ENCODE measurements at places on chromosomes 1 and 21.

DNA sequence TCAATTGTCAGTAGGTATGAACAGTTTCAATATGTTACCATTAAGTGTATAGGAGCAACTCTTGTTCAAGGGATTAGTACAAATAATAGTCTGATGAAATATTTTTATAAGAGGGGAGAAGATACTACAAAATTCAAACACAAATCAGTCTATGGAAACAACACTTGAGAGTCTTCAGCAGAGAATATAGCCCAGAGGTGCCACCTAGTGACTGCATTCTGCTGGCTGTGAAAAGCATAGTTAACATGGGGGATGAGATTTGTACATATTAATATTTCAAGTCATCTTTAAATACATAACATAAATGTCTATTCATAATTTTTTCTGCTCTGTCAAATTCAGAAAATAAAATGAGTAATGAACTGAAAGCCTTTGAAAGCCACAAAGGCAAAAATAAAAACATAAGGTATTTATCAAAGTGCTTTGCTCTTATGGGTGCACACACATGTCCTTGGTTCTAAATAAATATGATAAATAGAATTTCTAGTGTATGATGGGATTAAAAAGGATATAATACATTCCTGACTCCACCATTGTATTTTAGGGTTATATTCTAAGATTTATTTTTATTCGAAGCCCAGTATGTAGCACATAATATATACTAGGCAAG is 440.9 kb upstream of the ZRANB2 start:
- H3K36me3 ChIP-seq, result no peaks in the 10 kb centered on the region
- DNase-seq, result no peak
- no peak overlapping the region for H3K4me3 ChIP-seq

DNA sequence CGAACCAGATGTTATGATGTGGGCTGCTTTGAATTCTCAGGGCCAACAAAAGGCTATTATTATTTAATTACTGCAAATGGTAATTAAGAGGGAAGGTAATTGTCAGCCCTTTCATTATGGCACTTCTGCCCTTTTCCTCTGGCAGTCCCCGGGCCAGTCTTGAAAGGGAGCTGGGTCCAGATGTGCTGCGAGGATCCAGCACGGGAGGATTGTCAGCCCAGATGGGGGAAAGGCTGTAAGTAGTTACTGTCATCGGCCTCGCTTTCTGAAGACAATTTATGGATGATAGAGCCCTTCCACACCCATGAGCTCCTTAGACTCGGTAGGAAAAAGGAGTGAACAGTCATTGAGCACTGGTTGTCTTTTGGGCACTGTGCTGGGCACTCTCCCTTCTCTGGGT is 8.7 kb upstream of the ZNF362 start:
- no peaks in the 10 kb centered on the region for H3K4me1 ChIP-seq
- no peak overlapping the region for H3K4me3 ChIP-seq
- no peak overlapping the region for H3K27ac ChIP-seq
- no peak for DNase-seq

DNA sequence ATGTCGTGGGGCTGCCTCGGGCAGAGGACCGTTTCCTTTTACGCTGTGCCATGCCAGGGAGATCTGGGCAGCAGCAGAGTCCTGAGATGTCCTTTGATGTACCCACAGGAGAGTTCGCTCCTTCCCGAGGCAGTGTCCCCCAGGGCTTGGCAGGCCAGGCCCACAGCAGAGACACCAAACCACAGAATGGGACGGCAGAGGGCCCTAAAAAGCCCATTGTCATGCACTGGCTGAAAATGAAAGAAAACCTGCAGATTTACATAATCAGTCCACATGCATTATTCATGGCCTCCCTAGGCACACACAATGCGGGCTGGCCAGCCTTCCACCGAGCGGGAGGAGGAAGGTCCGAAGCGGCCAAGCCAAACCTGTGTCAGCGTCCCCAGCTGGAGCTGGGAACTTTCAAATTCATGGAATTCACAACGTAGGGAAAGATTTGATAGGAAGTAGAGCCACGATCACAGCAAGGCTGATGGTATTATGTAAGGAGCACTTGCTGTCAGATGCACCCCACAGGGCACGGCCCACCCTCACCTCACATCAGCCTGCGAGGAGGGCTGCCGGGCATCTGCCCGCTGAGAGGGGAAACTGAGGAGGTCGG is 25.3 kb upstream of the EFHD2 start:
- peaks cover 46% of the 10 kb centered on the region for H3K27me3 ChIP-seq
- DNase-seq, result no peak
- H3K36me3 ChIP-seq, result no peaks in the 10 kb centered on the region
- H3K27ac ChIP-seq, result no peak overlapping the region
- peaks cover 26% of the 10 kb centered on the region for H3K4me1 ChIP-seq

DNA sequence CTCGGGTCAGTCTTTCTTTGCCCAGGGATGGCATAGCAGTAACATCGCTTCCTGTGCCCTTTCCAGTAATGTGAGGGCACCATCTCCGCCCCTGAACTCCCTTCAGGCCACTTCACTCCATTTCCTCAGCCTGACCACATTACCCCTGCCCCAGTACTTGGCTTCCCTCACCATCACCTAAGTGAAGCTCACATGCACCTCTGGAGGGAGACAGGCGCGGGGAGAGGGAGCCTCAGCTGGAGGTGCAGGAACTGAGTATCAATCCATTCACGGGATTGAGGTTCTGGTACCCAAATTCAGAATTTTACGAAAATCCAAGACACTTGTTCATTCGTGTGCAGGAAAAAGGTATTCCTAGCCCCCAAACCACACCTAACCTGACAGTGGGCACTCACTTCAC is 540.4 kb downstream of the KIF26B start:
- H3K36me3 ChIP-seq, result no peaks in the 10 kb centered on the region
- no peak for DNase-seq
- H3K27ac ChIP-seq, result no peak overlapping the region
- no peaks in the 10 kb centered on the region for H3K4me1 ChIP-seq

GRCh38 chr21:45590246-45590725 is 48.0 kb upstream of the SLC19A1 start:
- H3K27ac ChIP-seq, result no peak overlapping the region
- H3K4me1 ChIP-seq, result peaks cover 28% of the 10 kb centered on the region
- H3K36me3 ChIP-seq, result peaks cover 22% of the 10 kb centered on the region
- peak; percentile 84 for DNase-seq
- H3K27me3 ChIP-seq, result peaks cover 9% of the 10 kb centered on the region

DNA sequence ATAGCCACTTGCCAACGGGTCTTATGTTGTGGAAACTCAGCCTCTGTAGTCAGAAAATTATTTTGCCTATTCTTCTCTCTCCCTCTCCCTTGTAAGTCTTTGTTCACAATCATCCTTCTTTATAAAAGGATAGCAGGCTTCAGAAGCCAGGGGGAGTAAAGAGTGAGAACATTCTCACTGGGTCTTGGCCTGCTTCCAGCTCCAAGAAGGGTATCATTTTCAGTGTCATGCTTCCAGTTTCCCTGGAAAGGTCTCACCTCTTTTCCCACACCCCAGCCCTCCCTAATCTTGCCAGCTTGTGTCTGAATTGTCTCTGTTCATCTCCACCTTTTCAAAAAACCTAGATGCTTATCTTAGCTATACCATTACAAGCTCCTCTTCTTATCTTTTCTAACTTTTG is 346.2 kb upstream of the LRRC7 start:
- H3K27me3 ChIP-seq, result no peaks in the 10 kb centered on the region
- H3K36me3 ChIP-seq, result no peaks in the 10 kb centered on the region
- no peak overlapping the region for H3K27ac ChIP-seq
- no peaks in the 10 kb centered on the region for H3K4me1 ChIP-seq
- no peak for DNase-seq

DNA sequence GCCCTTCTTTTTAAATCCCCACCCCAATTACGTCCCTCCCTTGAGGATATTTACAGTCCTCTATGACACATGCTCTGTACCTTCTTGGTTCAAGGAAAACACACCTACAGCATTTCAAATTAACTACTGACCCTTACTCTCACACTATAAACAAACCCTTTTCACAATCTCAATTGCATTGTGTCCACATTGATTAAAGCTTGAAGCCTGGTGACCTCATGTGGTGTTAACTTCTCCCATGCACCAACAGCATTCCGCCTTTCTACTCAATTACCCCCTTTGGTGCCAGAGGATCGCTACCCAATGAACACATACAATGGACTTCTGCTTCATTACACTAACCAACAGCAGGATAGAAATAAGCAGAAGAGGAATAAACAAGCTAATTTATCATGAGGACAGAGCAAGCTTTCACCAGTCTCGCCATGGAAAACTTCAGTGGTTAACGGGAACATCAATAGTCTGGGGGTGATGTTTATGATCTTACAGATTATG is 15.2 kb downstream of the WLS start:
- H3K27me3 ChIP-seq, result no peaks in the 10 kb centered on the region
- no peak overlapping the region for H3K4me3 ChIP-seq
- no peaks in the 10 kb centered on the region for H3K36me3 ChIP-seq
- no peaks in the 10 kb centered on the region for H3K4me1 ChIP-seq

- no peaks in the 10 kb centered on the region for H3K36me3 ChIP-seq
- DNase-seq, result no peak
- no peak overlapping the region for H3K27ac ChIP-seq
- no peak overlapping the region for H3K4me3 ChIP-seq
Measured at GRCh38 chr1:228898582-228898992, 163.3 kb downstream of the RHOU start.

GRCh38 chr1:173997791-173998190 is 24.4 kb downstream of the RC3H1 start:
- no peak overlapping the region for H3K4me3 ChIP-seq
- H3K27me3 ChIP-seq, result no peaks in the 10 kb centered on the region
- peaks cover 25% of the 10 kb centered on the region for H3K4me1 ChIP-seq
- H3K36me3 ChIP-seq, result no peaks in the 10 kb centered on the region
- DNase-seq, result no peak

DNA sequence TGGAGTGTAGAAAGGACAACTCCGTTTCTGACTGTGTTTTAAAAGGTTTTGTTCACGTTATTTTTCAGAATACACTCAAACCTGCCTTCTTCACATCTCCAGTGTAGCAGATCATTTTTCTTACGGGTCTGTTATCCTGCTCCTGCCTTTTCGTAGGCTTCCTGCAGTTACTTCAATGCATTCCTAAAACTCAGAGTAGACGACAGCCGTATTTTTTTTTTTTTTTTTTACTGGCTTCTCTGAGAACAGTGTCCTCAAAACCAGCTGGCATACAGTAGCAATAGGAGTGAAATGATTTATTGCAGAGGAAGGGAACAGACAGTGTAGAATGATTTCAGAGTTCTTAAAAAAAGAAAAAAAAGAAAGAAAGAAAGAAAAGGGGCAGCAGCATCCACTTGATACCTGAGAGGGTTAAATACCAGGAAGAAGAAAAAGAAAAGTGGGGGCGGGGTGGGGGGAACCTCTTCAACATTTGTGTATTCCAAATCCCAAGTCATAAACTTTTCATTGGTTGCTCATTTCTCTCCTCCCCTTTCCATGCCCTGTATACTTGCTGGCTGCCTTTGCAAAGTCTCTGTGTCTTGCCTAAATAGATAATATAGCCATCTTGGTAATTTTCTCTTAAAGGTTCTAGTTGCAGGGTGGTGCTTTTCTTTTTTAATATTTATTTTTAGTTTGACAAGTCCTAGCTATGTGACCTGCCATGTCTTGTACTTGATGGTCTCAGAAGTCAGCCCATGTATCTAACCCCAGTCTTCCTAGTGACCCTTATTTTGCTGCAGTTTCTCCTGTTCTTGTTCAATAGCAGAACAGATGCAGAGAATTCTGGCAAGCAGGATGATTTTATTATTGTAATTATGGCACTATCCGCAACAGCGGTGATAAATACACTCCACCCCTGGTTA is 2.8 kb downstream of the TGFB2 start:
- no peak for DNase-seq
- H3K36me3 ChIP-seq, result peaks cover 6% of the 10 kb centered on the region
- H3K4me3 ChIP-seq, result no peak overlapping the region
- peaks cover 16% of the 10 kb centered on the region for H3K27me3 ChIP-seq
- H3K4me1 ChIP-seq, result peaks cover 31% of the 10 kb centered on the region

DNA sequence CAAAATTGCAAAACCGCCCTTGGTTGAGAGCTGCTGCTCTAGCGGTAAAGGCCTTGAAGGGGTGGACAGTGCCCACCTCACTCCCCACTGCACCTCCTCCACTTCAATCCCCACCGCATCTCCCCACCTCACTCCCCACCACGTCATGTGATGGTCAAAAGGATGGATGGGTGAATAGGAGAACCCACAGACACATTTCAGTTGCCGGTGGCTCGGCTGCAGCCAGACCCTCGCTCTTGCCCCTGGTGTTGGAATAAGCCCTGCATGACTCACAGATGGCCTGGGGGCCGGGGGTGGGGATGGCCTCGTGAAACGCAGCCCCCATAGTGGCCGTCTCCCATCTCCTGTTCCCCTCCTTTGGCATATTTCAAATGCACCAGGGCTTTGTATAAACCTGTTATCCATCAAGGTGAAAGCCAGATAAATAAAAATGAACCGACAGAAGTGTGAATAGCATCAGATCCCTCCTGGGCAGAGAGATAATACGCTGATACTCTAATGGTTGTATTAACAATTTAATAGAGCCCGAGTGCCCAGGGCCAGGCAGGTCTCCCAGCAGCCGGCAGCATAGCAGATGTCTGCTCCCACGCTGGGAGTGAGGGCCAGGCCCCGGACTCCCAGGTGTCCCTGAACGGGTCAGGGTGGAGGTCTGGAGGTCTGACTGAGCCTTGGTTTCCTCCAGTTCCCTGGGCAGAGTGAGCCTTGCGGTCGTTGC is 300.3 kb downstream of the NPHP4 start:
- no peak for DNase-seq
- no peak overlapping the region for H3K4me3 ChIP-seq
- peaks cover 17% of the 10 kb centered on the region for H3K27me3 ChIP-seq
- no peak overlapping the region for H3K27ac ChIP-seq

- H3K27ac ChIP-seq, result peak overlapping the region; percentile 25
- no peaks in the 10 kb centered on the region for H3K27me3 ChIP-seq
- peaks cover 2% of the 10 kb centered on the region for H3K36me3 ChIP-seq
- DNase-seq, result peak; percentile 65
Measured at GRCh38 chr1:25804244-25804963, 4.4 kb downstream of the SELENON start.

All from activated T-cell treated with anti-CD3 and anti-CD28 coated beads, Interleukin-2, amount 50 U/mL, for 72 hours (primary cell).